ENCODE measurements at places on chromosomes 11 and 22.
A peak's percentile ranks its signal among the peaks of the same experiment; 100 is the strongest.

GRCh38 chr22:26330971-26331625 is 98.0 kb upstream of the ASPHD2 start:
- peak; percentile 33 for DNase-seq

- DNase-seq: peak; percentile 78
Observed at GRCh38 chr11:65899356-65900124, 648 bp downstream of the FOSL1 start.

GRCh38 chr22:31126128-31126868 is 3.5 kb downstream of the INPP5J start:
- DNase-seq: no peak

DNA sequence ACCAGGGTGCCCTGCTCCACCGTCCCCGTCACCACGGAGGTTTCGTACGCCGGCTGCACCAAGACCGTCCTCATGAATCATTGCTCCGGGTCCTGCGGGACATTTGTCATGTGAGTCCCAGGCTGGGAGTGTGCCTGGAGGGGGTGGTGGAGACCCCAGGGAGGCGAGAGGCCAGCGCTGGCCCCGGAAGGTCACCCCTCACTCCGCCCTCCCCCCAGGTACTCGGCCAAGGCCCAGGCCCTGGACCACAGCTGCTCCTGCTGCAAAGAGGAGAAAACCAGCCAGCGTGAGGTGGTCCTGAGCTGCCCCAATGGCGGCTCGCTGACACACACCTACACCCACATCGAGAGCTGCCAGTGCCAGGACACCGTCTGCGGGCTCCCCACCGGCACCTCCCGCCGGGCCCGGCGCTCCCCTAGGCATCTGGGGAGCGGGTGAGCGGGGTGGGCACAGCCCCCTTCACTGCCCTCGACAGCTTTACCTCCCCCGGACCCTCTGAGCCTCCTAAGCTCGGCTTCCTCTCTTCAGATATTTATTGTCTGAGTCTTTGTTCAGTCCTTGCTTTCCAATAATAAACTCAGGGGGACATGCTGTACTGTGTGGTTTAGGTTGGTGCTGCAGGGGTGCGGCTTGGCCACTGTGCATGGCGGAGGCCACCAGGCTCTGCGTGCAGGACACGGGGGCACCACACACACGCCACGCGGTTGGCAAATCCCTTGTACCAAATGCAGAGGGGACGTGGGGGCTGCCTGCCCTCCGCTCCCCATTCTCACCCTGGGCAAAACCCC is 35.4 kb downstream of the MUC2 start:
- no peak for DNase-seq

DNA sequence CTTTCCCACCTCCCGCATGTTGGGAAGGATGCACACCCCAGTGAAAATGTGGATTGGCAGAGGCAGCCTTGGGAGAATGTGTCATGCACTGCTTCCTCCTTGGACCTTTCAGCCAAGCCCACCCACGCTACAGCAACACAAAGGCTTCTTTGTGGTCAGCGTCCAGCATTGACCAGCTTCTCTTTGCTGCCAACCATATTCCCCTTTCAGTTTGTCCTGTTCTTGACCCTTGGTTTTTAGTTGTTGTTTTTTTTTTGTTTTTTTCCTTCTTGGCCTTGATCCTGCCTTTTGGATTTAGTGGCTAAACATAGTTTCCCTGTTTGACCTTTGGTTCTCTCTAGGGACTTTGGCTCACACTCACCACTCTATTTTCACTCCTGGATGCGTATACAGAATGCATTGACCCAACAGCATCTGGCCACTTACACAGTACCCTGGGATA is 573.6 kb downstream of the INSC start:
- DNase-seq: peak; percentile 4

DNA sequence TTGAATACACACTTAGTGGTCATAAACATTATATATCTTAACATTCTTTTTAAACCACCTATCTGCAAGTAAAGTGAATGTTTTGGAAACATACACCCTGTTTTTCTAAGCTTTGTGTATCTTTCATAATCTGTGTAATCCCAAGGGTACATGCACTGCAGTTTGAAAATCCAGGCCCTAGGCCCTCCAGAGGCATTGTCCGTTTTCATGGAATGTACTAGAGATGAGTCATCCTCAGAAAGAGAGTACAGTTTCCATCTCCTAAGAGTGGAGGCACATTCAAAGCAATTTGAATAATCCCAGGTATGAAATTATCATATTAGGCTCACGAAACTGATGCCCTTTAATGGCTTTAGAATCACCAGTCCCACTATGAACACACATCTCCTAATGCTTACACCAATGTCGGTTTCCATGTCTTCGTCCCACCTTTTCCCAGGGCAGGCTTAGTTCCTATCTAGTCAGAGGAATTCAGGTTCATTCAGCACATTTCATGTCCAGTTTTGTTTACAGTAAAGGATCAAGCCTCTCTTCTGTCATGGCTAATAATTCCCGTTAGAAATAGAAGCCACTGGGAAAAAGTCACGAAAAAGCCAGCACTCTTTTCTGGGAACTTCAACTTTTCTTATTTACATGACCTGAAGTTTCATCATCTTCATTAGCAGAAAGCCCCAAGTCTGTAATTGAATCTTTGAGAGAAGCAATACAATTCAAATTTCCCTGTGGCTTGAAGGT is 39.5 kb upstream of the CD44 start:
- peak; percentile 62 for DNase-seq

GRCh38 chr22:25563761-25564319 is 635 bp upstream of the GRK3 start:
- DNase-seq: peak; percentile 17

DNA sequence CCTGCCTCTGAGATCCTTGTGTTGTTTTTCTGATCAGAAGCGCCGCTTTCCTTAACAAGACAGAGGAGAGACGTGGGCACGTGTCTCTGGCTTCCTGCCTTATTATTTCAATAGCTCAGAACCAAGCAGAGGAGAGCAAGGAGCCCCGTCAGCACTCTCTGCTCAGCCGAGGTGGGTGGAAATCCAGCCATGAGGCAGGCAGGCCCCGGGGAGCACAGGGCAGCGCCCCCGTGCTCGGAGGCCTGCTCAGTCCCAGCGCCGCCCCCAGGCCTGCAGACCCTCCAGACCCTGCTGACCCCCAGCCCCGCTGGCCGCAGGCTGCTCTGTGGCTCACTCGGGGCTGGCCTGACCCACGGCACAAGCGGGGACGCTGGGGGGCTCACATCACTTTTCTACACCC is 162.8 kb downstream of the BRD1 start:
- DNase-seq: no peak

DNA sequence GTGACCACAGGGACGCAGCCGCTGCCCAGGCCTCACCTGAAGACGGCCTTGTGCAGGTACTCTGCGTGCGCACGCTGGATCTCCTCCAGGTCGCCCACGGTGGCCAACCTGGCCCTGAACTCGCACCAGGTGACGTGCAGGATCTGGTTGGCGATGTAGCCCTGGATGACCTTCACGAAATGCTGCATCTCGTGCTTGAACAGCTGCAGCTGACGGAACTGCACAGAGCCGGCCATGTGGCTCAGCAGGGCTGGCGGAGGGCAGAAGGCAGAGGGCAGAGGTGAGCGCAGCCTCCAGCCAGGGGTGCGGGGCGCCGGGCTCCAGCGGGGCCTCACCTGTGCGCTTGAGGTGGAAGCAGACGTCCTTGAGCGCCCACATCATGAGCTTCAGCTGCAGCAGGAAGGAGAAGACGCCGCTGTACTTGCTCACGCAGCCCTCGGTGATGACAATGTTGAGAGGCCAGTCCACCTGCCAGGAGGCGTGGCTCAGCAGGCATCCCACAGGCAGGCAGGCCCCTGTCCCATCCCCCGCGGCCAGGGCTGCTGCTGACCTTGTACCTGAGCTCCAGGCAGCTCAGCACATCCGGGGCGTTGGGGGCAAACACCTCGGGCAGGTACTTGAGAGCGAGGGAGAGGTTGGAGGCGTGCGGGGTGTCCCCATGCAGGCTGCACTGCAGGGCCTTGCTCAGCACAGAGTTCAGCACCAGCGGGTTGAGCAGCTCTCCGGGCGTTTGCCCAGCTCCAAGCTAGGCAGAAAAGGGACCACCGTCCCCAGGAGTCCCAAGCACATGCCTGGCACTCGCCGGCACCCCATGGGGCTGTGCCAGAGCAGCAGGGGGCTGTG is 17.6 kb downstream of the SELENOO start:
- DNase-seq: no peak

GRCh38 chr11:59756558-59756840 is 1.3 kb downstream of the STX3 start:
- no peak for DNase-seq

DNA sequence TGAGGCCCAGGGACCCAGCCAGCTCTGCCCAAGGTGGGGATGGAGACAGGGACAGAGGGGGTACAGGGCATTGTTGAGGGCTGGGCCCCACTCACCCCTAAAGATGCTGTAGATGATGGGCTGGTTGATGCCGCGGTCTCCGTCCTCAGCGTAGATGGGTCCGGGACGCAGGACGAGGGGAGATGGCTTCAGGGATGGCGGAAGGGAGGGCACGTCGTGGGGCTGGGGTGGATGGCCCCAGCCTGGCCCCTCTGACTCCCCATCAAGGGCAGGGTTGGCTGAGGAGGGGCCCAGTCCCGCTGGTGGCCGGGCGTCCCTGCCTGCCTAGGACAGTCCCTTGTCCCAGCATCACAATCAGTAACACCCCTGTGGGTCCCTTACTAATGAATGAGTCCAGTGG is 4.5 kb upstream of the IRF7 start:
- no peak for DNase-seq

GRCh38 chr11:32962016-32962415 is 53.7 kb upstream of the DEPDC7 start:
- DNase-seq: peak; percentile 60

DNA sequence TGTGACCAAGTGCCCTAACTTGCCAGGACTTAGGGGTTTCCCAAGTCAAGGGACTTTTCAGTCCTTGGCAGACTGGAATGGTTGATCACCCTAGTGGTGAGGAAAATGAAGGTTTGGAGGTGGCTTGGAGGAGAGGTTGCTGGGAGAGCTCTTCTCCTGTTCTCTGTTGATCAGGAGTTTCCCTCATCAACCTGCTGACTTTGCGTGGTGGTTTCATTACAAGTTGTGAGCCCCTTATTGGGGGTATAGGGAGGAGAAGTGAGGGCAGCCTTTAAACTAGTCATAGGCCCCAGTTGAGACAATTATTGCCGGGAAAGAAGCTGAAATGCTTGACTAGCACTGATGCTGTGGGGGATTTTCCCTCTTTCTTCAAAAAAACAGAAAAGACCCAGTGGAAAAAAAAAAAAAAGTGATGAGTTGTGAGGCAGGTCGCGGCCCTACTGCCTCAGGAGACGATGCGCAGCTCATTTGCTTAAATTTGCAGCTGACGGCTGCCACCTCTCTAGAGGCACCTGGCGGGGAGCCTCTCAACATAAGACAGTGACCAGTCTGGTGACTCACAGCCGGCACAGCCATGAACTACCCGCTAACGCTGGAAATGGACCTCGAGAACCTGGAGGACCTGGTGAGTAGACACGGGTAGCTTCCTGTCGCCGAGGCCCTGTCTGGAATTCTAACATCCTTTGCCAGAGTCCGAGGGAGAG is at the start of gene CXCR5:
Gene CXCR5, plus strand, starts transcription at position 525 of the 704 bp plus-strand sequence. Its CDS starts 50 bp downstream, at position 575.
- DNase-seq: no peak

DNA sequence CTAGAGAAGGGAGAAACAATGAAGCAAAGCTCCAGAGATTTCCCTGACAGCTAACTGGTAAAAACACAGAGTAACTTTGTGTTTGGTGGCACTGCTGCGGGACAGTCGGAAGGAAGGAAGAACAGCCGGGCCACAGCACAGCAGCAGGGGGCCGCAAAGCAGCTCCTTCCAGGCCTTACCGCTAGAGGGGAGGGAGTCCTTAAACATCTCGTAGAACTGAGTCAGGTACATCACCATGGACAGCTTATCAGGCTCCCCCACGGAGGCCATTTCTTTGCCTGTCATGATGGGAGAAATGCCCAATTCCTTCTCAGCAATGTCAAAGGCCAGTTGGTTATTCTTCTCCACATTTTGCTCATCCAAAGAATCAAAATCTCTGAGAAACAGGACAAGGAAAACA is 114.6 kb upstream of the BID start:
- DNase-seq: peak; percentile 45

DNA sequence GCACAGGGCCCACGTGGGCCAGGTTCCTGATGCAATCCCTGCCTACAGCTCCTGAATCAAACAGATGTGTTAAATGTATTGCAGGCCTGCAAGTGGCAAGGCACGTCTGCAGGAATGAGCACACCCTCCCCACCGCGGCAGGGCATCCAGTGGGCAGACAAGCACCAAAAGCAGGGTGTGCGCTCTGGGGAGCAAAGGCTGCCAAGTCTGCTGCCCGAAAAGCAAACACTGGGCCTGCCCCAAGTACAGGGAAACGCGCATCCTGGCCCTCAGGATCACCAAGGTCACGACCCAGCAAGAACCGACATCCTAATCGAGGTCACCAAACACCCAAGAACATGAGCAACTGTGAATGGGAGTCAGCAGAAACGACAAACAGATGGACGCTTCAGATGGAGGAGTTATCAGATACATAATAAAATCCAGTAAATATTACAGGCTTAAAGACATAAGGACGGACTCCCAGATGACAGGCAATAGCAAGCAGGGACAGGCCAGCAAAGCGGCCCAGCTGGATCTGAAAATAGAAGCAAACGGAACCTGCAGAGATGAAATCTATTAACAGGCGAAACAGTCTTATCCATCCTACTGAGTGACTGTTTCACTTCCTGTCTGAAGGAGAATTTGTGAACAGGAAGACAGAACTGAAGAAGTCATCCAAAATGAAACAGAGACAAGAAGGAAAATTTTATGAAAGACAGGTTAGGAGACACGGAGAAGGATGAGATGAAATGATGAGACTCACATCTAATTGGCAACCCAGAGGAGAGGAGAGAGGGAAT is 26.7 kb downstream of the CARS1 start:
- DNase-seq: no peak

DNA sequence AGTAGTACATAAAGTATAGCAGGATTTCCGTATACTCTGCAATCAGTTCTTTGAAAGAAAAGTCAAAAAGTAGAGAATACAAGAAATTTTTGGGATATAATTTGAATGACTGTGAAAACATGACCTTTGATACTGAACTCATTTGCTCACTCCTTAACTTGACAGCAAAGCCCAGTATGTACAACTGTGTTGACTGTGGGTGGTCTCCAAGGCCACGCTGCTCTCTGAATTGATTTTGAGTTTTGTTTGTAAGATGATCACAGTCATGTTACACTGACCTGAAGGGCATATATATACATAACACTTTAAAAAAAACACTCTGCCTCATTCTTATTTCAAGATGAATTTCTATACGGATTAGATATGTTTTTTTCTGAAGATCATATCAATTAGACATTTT is 9.5 kb upstream of the AMOTL1 start:
- no peak for DNase-seq

GRCh38 chr11:64250415-64251015 is 815 bp upstream of the PLCB3 start:
- no peak for DNase-seq

GRCh38 chr11:18408558-18409291 is 3.4 kb upstream of the LDHC start:
- DNase-seq: no peak

DNA sequence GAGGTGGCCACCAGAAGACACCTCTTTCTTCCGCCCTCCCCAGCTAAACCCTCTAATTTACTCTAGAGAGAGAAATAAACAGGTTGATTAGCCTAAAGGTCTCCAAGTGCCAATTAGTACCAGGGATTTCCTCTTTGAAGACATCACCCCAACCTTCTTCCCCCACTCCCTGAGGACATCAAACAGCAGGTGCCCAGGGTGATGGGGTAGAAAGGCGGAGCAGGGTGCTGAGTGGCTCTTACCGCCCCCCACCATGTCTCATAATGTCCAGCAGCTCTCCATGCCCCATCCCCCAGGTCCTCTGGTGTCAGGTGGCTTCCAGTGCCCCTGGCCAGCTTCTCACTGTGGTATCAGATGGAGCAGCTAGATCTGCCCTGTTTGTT is 5.3 kb upstream of the GNAZ start:
- no peak for DNase-seq

All from iris pigment epithelial cell (primary cell).